Stimulated activated CD4-positive, alpha-beta T cell treated with anti-CD3 and anti-CD28 coated beads, Interleukin-2, amount 100 ng/mL, for 24 hours (primary cell): ENCODE measurements at places on chromosomes 12 and 14.
A peak's percentile ranks its signal among the peaks of the same experiment; 100 is the strongest.

GRCh38 chr12:124422570-124423523 lies 128.0 kb downstream of the RFLNA start:
- no peak for DNase-seq

- DNase-seq = no peak
Measured at GRCh38 chr12:72072592-72073212, 134.1 kb downstream of the TPH2 start.

GRCh38 chr12:89878950-89879349 lies 170.3 kb upstream of the ATP2B1 start:
- DNase-seq = no peak

DNA sequence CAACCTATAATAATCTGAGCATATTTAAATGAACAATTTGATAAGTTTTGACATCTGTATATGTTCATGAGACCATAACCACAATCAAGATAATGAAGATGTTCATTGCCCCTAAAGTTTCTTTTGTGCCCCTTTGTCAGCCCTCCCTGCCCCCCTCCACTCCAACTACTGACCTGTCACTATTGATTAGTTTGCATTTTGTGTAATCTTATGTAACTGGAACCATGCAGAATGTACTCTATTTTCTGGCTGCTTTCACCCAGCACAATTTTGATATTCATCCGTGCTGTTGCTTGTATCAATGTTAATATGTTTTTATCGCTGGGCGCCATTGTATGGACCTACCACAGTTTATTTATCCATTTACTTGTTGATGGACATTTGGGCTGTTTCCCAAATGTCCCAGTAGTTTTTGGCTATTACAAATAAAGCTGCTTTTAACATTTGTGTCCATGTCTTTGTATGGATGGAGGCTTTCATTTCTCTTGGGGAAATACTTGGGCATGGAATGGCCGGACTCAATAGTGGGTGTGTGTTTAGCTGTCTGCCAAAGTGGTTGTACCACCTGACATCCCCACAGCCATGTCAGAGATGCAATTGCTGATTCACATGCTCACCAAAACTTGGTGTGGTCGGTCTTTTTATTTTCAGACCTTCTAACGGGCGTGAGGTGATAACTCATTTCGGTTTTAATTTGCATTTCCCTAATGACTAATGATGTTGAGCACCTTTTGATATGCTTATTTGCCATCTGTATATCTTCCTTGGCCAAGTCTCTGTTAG lies 38.9 kb downstream of the EML1 start:
- no peak for DNase-seq

DNA sequence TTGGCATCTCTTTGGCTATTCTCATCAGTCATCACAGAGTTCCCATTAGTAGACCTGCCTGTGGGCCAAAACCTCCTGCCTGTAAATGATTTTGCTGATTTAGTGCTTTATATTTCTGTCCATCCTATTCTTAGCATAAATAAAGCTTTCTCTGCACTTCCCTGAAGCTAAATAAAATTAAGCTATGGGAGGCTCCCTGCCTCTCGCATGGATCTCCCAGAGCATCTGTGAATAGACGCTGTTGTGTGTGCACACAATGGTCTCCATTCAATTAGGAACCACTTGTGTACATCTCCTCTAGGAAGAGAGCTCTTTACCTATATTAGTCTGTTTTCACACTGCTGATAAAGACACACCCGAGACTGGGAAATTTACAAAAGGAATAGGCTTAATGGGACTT lies 80.4 kb downstream of the PPFIBP1 start:
- DNase-seq = no peak

DNA sequence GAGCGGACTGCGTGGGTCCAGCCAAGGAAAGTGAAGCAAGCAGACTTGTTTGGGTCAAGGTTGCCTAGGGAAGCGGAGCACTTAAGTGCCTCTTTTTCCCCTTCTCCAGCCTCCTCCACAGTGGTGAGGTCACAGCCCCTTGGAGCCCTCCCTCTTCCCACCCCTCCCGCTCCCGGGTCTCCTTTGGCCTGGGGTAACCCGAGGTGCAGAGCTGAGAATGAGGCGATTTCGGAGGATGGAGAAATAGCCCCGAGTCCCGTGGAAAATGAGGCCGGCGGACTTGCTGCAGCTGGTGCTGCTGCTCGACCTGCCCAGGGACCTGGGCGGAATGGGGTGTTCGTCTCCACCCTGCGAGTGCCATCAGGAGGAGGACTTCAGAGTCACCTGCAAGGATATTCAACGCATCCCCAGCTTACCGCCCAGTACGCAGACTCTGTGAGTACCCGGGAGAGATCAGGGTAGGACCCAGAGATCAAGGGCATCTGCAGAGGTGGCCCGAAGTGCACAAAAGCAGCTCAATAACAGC lies at the start of gene TSHR:
TSS of gene TSHR (plus strand) at position 206 of the 526 bp plus-strand sequence. CDS start at position 266, 60 bp downstream.
- no peak for DNase-seq

- DNase-seq = no peak
Measured at GRCh38 chr12:65492998-65493912, 214.8 kb downstream of the MSRB3 start.

- no peak for DNase-seq
Measured at GRCh38 chr12:114767906-114768722, 84.1 kb upstream of the TBX3 start.

GRCh38 chr14:76152333-76152681 lies 585 bp downstream of the GPATCH2L start:
- DNase-seq = peak; percentile 70

DNA sequence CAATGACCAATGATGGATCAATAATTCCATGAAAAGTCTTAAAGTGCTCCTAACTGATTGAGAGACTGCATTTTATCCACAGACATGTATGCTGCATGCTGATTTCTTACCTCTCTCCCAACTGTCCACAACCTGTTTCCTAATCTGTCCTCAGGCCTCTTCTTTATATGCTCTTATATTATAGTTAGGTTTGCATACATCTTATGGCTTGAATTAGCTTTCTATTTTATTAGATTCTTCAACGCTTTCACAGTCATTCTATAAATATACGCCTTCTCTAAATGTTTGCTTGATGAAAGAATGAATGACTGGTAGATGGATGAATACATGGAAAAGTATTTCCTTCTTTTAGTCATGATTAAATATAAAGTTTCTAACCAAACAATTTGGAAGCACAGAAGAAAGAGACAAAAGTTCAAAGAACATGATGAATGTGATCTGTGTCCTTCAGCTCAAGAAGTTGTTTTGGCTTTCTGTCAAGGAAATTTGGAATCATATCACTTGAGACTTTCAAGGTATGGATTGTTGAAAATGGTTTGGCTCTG lies 91.8 kb upstream of the NPAS3 start:
- no peak for DNase-seq
